SK-N-SH (cell line): ENCODE measurements at places on chromosomes 12 and 14. TPM values are rescaled to one million over a fixed set of nuclear protein-coding genes. Genes with fewer than 3 reads are reported as not detected.

GRCh38 chr12:125104982-125105381 lies 39.7 kb downstream of the AACS start:
- no peak for DNase-seq

GRCh38 chr14:89336338-89336737 lies 80.7 kb downstream of the FOXN3 start:
- DNase-seq: no peak

DNA sequence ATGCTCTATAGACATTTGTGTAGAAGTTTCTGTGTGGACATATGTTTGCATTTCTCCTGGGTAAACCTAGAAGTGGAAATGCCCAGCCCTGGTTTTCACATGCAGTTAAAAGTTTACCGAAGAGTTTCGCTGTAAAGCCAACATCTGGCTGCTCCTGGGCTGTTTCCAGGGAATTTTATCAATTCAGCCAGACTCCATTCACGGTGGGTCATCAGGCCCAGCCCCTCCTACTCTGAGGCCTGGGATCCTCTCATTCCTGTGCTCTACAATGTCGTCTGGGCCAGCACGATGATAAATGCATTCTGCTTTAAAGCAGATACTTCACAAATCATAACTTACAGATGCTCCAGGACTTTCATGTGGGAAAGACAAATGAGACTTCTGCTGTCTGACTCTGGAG lies 7.1 kb downstream of the NUAK1 start:
- peak; percentile 29 for DNase-seq

DNA sequence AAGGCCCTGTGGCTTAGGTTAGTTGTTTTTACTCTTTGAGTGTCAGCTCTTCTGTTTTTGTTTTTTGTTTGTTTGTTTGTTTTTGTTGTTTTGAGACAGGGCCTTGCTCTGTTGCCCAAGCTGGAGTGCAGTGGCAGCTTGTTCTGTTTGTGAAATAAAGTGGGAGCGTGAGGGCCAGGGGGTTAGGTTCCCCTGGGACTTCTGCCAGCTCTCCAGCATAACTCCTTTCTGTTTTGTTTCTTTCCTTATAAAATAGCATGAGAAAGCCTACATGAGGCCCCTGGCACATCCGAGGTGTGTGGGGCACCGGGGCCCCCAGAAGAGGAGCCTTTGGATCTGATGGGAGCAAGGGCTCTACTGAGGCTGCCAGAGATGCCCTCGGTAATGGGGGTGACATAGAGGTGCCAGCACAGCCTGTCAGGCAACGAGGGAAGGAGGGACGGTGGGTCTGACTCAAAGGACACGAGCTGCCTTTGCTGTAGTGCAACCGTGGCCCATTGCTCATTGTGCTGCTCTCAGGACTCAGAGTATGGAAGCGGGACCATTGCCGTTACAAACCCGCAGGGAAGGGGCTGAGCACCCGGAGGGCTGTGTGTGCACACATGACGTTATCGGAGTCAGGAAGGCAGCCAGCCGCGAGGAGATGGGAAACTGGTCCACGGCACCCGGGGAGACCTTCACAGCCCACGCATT lies 9.1 kb upstream of the SERPINA11 start:
- DNase-seq: no peak

The KLRC1 gene
- not detected in 2 replicates for polyA plus RNA-seq
